COLO829 (cell line): ENCODE measurements at places on chromosomes 7 and 10.

- DNase-seq = no peak
Measured at GRCh38 chr7:151373599-151373998, 32.0 kb downstream of the NUB1 start.

DNA sequence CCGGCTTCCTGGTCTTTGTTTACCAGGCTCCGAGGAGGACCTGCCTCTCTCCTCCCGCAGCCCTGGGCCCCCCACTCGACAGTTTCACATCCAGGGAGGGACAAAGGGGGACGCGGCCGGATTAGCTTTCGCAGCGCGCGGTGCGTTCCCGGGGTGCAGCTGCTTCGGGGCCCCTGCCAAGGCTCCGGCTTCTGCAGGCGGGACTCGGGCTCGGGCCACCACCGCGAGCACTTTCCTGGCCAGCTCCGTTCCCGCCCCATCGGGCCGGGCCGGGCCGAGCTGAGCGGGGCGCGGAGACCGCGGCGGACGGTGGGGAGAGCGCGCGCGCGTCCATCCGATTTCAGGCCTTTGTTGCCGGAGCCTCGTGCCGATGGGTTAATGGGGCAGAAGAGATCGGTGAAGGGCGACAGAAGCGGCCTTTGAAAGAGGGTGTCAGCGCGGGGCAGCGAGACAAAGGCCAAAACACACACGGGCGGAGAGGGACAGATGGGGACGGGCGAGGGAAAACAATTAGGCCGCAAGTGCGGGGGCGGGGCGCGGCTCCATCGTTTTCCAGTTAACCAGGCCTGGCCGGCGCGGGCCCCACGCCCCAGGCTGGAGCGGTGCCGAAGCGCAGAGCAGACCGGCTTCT is 8.5 kb upstream of the UNCX start:
- DNase-seq = no peak

- DNase-seq = no peak
Measured at GRCh38 chr10:33334153-33334804, at the start of gene NRP1. NRP1 (minus strand) TSS chr10:33334667; CDS start chr10:33334382, 285 bp downstream.

GRCh38 chr7:28613262-28613661 is 200.9 kb downstream of the CREB5 start:
- no peak for DNase-seq

DNA sequence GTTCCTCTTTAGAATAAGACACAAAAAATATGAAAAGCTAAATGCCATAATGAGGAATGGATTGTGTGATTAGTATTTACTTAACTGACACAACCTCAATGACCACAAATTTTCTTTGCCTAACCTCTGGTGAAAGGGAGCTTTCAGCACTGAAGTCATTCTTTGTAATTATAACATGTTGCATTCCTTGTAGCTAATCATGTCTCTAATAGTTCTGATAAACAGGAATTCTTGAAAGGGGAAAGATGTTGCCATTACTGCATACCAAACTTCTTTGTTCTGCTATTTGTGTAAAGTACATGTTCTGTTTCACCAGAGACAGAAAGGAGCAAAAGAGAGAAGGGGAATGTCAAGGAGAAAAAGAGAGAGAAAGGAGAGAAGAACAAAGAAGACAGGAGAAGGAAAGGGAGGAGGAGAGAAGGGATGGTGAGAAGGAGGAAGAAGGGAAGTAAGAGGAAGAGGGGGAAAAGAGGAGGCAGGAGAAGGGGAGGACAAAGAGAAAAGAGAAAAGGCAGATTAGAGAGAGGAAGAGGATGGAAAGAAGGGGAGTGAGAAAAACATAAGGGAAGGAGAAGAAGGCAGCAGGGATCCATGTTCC is 120.9 kb downstream of the SEMA3D start:
- DNase-seq = no peak

- DNase-seq = no peak
Measured at GRCh38 chr10:50395851-50396250, 144.5 kb upstream of the ASAH2 start.

- no peak for DNase-seq
Measured at GRCh38 chr10:44993226-44993921, 7.3 kb upstream of the ZNF22 start.

DNA sequence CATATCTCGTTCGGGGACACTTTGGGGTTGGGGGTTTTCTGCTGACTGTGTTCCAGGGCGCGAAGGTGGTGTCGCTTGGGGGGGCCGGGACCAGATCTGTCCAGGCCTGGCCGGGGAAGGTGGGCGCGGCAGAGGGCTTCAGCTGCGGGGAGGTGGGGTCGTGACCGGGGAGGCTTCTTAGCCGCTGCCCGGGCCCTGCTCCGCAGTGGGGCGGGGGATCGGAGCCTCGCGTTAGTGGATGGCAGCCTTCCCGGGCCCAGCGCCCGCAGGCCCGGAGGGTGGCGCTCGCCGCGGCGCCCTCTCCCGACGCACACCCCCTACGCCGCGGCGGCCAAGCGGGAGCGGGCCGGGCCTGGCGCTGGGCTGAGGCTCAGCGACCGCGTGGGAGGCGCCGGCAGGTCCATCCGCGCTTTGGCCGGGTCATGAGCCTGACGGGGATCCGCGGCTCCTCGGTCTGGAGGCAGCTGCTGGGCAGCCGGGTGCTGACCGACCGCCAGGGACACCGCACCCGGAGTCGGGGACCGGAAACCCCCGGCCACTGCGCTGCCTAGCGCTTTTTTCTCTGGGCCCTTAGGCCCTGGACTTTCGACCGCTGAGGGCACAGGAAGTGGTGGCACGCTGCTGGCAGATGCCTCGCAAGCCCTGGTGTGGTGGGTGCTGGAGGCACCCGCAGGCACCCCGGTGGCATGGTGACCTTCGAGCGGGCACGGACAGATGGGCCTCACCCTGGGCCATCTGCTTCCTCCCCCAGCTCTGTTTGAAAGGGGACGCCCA is 1.2 kb downstream of the AGAP3 start:
- no peak for DNase-seq

DNA sequence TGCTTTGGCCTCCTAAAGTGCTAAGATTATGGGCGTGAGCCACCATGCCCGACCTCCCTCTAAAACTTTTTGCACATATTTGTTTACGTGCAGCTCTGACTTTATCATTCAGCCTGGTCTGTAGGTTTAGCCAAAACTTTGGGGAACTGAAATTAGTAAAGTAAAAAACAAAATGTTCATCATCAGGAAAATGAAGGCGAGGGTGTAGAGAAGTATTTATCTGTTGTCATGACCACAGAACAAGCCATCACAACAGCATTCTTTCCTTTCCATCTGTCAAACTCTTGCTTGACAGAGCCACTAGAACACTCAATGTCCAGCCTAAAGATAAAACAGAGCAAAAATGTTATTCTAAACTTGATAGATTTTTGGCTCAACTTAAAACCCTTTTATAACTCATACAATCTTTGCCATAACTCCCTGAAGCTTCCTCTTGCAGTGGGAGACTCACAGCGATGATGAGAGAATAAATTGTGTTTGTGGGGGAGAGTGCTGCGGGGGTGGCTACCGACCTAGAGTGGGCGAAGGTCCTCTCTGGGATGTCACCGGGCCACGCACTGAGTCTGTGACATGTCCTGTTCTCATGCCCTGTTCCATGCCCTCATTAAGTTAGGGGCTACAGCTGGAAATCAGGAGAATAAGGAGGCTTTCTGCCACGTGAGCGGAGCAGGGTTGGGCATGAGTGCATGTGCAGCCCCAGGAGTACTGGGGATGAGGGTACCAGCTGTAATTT is 58.6 kb upstream of the MKRN1 start:
- no peak for DNase-seq

- DNase-seq = no peak
Measured at GRCh38 chr7:12567015-12567414, 3.5 kb upstream of the SCIN start.

GRCh38 chr7:46446151-46446550 is 525.1 kb upstream of the IGFBP3 start:
- no peak for DNase-seq
